NCI-H1417 treated with DMSO at 0.1 percent for 48 hours (cell line): ENCODE measurements at places on chromosomes 13 and 19.

DNA sequence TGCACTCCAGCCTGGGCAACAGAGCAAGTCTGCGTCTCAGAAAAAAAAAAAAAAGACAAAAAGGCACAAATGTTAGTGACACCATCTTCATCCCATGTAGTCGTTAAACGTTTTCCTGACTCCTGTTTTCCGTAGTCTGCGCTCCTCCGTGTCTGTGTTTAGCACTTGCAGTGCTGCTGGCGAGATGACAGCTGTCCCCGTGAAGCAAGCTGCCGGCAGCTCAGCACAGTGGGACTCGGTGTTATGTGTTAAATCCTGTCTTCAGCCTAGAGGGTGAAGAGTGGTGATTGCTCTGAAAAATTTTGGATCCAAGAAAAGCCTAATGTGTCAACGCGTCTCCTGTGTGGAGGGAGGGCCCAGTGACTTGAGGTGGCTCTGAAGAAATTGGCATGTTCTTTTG, 18.4 kb downstream of the UBXN6 start:
- DNase-seq, result no peak

DNA sequence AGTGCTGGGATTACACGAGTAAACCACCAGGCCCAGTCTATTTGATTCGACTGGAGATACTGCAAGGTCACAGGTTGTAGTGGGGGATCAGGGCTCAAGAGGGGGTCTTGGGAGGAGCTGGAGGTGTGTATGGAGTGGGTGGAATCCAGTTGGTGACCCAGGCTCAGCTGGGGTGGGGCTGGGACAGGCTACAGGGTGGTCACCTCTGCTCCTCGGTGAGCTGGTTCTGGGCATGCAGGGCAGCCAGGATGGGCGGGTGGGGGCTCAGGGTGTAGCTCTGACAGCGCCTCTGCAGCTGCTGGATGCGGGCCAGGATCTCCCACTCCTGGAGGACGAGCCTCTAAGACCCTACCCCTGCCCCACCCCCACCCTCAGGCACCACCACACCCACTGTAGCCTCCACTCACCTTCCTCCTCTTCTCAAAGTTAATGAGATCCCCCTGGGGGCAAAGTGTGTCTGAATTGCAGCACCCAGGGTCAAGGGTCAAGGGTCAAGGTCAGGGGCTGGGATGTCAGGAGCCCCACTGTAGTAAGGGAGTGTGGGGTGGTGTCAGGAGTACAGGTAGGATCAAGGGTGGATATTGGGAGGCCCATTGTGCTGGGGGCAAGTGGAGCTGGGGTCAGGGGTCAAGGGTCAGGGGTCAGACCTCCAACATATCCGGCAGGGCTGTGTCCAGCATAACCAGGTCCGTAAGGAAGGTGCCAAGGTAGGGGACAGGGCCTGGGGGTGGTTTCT, 17.1 kb downstream of the RGL3 start:
- DNase-seq, result no peak

DNA sequence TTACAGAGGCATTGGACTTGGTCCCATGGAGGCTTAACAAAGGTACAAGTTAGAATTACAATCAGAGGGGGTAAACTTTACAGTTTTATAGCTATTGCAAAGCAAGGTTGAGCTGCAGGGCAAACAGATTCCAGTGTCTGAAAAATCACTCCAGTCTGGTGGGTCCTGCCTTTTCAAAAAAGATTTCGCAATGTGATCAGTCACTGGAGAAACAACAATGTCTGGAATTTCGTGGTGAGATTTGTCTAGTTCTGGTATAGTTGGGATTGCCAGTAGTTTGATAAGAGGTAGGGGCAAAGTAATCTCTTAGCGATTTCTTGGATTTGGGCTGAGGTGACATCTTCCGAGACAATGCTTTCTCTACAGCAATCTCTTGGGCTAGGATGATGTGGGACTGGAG, 1198.2 kb upstream of the PCDH9 start:
- DNase-seq, result no peak

DNA sequence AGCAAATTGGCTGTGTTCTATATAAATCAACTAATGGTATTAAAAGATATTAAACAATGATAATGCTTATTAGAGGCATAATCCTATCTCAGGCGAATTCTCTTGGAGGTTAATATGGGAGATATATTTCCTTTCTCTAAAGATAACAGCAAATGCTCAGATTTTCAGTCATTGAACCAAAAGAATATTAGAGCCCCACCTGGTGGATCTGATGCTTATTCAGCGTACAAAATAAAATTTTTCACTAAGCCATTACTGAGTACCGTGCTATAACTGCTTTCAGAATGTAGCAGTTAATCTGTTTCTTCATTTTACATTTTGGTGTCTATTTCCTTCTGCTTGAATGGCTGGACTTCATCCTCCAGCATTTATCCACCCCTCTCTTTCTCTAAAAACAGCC, 143.3 kb upstream of the IPO5 start:
- peak; percentile 15 for DNase-seq

- DNase-seq, result peak; percentile 39
Measured at GRCh38 chr19:50050406-50051227, 24.8 kb downstream of the ZNF473 start.

- DNase-seq, result no peak
Measured at GRCh38 chr19:49409441-49410029, 13.7 kb downstream of the PTH2 start.
